Activated CD4-positive, alpha-beta T cell treated with anti-CD3 and anti-CD28 coated beads for 4 hours (primary cell): ENCODE measurements at places on chromosomes 6 and 20.
A peak's percentile ranks its signal among the peaks of the same experiment; 100 is the strongest.

- no peak for DNase-seq
Measured at GRCh38 chr6:56072856-56073255, 174.5 kb downstream of the COL21A1 start.

- peak; percentile 58 for DNase-seq
Measured at GRCh38 chr6:111087871-111088667, 766 bp downstream of the SLC16A10 start.

DNA sequence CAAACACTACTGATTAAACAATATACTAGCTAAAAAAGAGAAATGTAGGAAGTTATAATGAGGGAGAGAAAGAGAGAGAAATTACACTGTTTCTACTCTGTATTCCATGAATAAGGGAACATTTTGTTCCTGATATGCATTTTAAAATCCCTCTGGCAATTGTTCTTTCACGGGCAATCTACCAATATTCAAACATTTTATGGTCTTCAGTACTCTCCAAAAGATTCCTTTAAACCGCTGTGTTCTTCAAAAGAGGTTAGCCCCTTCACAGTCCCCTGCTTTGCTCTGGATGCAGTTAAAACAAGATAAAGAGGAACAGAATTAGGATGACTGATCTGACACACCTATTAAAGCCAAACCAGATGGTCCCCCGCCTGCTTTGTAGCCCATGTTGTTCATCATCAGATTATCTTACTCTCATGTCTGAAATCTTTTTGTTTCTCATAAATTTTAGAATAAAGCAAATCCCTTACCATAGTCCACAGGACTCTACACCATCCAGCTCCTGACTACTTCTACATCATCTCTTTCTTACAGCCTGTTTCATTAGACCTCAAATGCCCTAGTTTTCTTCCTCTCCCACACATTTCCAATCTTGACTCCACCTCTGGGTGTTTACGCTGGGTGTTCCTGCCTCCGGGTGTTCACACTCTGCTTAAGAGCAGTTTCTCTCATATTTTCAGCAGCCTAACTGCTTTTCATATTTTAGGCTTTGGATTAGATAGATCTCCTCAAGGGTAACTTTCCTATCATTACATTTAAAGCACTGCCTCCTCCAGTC, 399.7 kb downstream of the COL12A1 start:
- DNase-seq, result no peak

GRCh38 chr6:18510644-18511033, 123.5 kb downstream of the RNF144B start:
- DNase-seq, result no peak

- no peak for DNase-seq
Measured at GRCh38 chr20:60694763-60695162, 557.3 kb upstream of the CDH4 start.

- no peak for DNase-seq
Measured at GRCh38 chr6:167756597-167756996, 70.1 kb upstream of the AFDN start.

DNA sequence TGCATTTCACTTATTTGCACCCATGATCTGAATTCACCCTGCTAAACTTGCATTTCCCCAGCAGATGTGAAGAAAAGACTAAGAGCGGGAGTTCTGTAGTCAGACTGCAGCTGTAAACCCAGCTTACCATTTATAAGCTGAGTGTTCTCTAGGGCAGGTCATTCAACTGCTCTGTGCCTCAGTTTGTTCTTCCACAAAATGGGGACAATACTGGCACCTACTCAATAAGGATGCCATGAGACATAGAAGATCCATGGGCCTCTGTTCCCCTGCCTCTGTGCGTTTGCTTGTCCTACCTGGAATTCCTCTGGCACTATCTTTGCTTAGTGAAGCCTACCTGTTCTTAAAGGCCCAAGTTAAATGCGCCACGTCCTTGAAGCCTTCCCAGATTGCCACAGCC, 12.2 kb upstream of the MDFI start:
- DNase-seq, result no peak

GRCh38 chr6:150753371-150754064, 112.0 kb upstream of the MTHFD1L start:
- DNase-seq, result no peak

- DNase-seq, result no peak
Measured at GRCh38 chr6:148005806-148006205, 336.8 kb upstream of the SASH1 start.

GRCh38 chr20:2259731-2260130, 36.1 kb upstream of the TGM3 start:
- DNase-seq, result no peak

GRCh38 chr6:44135173-44135758, 7.9 kb downstream of the TMEM63B start:
- no peak for DNase-seq

DNA sequence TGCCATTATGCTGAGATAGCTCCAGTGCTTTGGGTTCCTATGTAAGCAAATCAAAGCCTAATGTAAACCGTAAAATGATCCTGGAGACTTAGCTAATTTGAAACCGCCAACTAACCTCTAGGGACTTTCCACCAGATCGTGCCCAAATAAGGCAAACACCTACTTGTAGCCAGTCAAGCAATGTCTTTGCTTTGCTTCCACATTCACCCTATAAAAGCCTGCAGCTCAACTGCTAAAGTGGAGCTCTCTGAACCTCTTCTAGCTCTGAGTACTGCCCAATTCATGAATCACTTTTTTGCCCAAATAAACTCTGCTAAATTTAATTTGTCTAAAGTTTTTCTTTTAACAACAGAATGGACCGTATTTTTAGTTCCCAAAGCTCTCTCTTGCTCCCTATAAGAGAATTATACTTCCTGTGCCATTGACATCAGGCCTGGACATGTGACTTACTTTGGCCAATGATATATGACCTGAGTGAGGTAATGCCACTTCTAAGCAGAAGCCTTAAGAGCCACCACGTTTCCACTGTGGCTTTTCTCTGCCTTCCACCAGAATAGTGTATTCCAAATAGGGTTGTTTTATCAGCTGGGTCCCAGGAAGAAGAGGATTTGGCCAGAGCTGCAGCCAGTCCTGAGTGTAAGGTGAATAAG, 34.8 kb upstream of the PSMF1 start:
- no peak for DNase-seq

- DNase-seq, result no peak
Measured at GRCh38 chr20:43766385-43766784, 39.6 kb upstream of the GTSF1L start.
